Dermis blood vessel endothelial cell (primary cell): ENCODE measurements at places on chromosomes 5 and 9.

GRCh38 chr5:98786191-98786853 lies 12.9 kb downstream of the RGMB start:
- no peak for DNase-seq

- DNase-seq = no peak
These were observed 17.7 kb downstream of the ANGPTL2 start for GRCh38 chr9:127104581-127105311.

DNA sequence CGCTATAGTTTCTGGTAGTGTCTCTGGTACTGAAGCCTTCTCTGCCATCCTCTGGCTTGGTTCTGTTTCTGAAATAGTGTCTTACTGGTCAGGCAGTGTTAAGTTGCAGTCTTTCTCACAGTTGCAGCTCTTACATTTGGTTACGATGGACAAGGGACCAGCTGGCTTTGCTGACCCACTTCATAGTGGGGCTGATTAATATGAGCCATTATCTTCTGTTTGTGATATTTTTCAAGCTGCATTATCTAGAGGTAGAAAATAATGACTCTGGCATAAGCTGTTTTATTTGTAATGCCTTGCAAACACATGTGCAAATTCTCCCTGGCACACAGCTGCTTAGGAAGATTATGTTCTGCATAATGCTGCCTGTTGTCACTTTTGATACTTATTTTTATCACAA lies 199.1 kb downstream of the KDM4C start:
- no peak for DNase-seq

GRCh38 chr5:149621415-149622098 lies 40.3 kb downstream of the ARHGEF37 start:
- no peak for DNase-seq

- no peak for DNase-seq
These were observed at the start of gene GNAQ for GRCh38 chr9:78031444-78031892. TSS of gene GNAQ (minus strand) at chr9:78031811. CDS start at chr9:78031235, 576 bp downstream.

GRCh38 chr5:62593331-62593730 lies 14.7 kb downstream of the LRRC70 start:
- DNase-seq = no peak

GRCh38 chr9:112783551-112783954 lies 33.0 kb downstream of the SNX30 start:
- DNase-seq = no peak

GRCh38 chr5:132176521-132176945 lies 51.1 kb downstream of the P4HA2 start:
- DNase-seq = no peak
